LoVo (cell line): ENCODE measurements at places on chromosomes 13 and 19.

DNA sequence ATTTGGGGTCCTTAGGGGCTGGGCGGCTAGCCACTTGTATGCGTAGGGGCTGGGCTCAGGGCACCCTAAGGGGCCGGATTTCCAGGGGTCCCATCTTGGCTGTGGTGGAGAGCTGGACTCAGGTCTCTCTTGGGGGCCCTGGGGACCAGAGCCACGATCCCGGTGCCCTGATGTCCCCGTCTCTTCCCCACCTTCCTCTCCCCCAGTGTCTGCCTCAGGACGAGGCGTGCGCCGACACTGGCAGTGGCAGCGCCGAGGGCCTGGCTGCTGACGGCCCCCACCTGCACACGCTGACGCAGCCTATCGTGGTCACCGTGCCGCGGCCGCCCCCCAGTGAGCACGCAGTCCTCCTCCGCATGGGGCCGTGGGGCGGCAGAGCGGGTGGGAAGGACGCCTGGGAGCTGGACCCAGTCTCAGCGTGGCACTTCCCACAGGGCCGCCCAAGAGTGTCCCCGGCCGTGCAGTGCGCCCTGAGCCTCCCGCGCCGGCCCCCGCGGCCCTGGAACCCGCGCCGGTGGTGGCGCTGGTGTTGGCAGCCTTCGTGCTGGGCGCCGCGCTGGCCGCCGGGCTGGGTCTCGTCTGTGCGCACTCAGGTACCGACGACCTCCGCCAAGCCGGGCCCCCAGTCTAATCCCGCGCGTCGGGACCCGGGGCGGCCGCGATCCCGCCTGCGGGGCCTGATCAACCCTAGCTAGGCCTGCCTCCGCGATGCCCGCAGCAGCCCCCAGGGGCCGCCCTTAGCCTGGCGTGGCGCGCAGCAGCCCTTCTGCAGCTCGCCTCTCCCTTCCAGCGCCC lies 2.7 kb upstream of the SNAPC2 start:
- peak; percentile 66 for DNase-seq

- DNase-seq = no peak
These were observed 635.7 kb downstream of the UQCRFS1 start for GRCh38 chr19:28577233-28577632.

- no peak for DNase-seq
These were observed 69.9 kb downstream of the RUBCNL start for GRCh38 chr13:46317120-46317519.

GRCh38 chr19:18856385-18857126 lies 24.8 kb downstream of the UPF1 start:
- DNase-seq = no peak

- DNase-seq = no peak
These were observed 16.6 kb downstream of the SIGLEC8 start for GRCh38 chr19:51441410-51442390.

- DNase-seq = no peak
These were observed 8.7 kb upstream of the SYDE1 start for GRCh38 chr19:15098460-15098859.

DNA sequence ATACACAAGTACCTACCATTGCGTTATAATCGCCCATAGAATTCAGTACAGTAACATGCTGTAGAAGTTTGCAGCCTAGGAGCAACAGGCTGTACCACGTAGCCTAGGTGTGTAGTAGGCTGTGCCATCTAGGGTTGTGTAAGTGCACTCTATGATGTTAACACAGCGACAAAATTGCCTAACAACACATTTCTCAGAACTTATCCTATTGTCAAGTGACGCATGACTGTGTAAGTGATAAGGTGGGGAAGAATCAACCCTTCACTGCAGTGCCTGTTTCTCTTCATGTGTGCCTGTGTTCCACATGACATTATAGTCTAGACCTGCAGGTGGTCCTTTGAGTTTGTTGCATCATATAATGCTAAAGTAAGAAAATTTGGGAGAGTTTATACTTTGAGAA lies 94.0 kb downstream of the PCDH9 start:
- DNase-seq = no peak

- no peak for DNase-seq
These were observed 71.6 kb upstream of the ZDHHC20 start for GRCh38 chr13:21530656-21531055.

DNA sequence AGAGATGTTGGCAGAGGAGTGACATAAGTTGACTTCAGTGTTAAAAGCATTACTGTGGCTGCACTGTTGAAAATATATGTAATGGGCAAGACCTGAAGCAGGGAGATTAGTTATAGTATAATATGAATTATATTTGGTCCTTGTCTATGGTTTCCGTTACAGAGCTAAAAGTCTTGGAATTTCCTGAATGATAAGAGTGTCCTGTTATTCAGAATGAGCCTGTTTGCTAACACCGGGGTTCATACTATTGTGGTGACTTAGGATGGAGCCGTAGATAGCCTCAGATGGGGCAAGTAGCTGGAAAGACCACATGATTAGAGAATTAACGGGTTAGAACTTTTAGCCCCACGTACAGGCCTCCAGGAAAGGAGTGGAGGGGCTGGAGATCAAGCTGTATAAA lies 5.7 kb downstream of the USPL1 start:
- DNase-seq = no peak

GRCh38 chr13:99476648-99477047 lies 24.6 kb upstream of the TM9SF2 start:
- no peak for DNase-seq

- no peak for DNase-seq
These were observed 321.8 kb upstream of the NBEA start for GRCh38 chr13:34620074-34620850.

GRCh38 chr13:70162141-70162540 lies 53.9 kb upstream of the KLHL1 start:
- DNase-seq = no peak

- DNase-seq = no peak
These were observed 50.6 kb downstream of the CELF5 start for GRCh38 chr19:3274942-3275582.

- DNase-seq = no peak
These were observed 99.9 kb downstream of the GNG7 start for GRCh38 chr19:2602391-2603181.

- peak; percentile 14 for DNase-seq
These were observed 526 bp downstream of the NFIX start for GRCh38 chr19:12995596-12996405.

DNA sequence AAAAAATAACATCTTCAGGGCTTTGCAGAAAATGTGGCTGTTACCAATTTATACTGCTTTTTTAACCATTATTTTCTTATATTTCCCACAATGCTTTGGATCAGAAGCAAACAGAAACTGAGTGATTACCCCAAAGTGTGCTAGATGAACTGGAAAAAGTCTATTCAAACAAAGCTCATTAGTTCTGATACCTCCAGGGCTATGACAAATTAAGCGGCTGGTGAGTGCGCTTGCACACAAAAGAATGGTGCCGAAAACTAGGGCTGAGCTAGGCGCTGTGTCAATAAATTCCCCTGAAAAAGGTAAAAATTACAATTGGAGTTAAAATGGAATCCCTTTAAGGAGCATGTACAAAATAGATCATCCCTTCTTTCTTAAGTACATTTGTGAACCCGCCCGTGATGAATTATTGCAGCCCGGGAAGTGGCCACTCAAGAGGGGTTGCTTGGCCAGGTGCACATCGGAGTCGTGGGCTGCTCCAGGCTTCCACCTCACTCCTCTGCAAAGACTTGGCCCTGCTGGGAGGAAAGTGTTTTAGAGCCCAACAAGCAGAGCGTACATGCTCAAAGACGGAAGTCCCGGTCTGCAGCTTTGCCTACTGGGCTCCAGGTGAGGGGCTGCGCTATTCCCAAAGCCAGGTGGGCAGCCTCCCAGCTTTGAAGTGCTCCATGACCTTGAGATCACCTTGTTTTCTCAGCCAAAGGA lies 164.0 kb upstream of the ZNF507 start:
- no peak for DNase-seq

DNA sequence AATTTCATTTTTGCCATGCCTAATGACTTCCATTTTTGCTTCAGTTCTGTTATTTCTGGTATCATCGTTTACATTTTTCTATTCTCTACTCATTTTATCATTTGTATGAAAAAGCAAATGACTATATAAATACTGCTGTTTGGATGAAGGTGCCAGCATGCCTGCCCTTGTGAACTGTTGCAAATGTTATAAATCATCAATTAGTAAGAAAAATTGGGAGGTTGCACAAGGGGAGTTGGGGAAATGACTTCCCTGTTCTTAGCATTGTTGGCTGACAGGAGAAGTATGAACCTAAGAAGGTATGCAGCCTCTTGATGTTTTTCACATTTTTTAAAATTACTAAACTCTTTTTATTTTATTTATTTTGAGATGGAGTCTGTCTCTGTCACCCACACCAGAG lies 15.1 kb downstream of the SAFB start:
- DNase-seq = no peak

DNA sequence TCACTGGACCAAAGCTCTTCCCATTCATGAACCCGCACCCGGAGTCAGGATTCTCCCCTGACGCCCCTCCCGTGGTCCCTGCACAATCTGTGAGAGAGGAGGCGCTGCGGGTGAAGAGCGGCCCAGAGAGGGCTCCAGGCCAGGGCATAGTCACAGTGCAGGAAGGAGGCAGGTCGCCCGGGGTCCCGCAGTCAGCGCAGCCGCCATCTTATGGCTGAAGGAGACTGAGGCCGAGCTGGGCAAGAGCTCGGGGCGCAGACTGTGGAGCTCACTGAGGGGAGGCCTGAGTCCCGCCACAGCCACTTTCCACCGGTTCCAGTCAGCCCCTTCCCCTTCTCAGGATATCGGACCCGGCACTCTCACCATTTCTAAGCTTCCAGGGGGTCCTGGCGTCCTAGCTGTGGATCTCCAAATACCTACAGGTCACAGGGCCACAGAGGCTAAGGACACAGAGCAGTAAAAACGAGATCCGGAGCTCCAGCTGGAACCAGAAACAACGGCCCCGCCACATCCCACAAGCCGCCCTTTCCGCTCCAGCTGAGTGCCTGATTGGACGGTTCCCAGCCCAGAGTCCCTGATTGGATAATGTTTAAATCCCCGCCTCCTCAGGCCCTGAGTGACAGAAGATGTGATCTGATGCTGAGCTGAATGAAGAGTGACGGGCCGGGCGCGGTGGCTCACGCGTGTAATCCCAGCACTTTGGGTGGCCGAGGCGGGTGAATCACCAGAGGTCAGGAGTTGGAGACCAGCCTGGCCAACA lies at the start of gene ZNF99:
ZNF99 (minus strand) TSS at position 501 of the 760 bp plus-strand sequence; CDS start at position 366, 135 bp downstream.
- DNase-seq = no peak

GRCh38 chr13:36366031-36366430 lies 19.8 kb upstream of the SPART start:
- DNase-seq = no peak

DNA sequence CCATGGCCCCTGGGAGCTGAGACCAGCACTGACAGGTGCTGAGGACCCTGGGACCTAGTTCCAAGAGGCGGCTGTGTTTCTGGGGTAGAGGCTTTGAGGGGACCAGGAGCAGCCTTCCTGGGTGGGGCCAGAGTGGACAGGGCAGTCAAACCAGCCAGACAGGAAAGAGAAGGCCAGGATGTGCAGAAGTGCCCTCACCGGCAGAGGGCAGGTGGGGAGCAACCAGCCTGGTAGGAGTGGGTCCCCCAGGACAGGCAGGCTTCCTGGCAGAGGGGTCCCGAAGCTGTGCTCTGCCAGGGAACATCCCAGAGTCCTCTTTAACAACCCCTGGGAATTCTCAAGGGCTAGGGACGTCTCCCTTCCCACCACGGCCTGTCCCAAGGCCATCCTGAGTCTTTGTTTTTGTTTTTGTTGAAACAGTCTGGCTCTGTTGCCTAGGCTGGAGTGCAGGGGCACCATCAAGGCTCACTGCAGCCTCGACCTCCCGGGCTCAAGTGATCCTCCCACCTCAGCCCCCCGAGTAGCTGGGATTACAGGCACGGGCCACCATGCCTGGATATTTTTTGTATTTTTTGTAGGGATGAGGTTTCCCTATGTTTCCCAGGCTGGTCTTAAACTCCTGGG lies 3.0 kb upstream of the HIPK4 start:
- DNase-seq = peak; percentile 9

GRCh38 chr19:48718711-48719231 lies 754 bp downstream of the MAMSTR start:
- DNase-seq = no peak
